ENCODE measurements at places on chromosomes 12 and 14.
A peak's percentile ranks its signal among the peaks of the same experiment; 100 is the strongest.

- no peak for DNase-seq
These were observed 79.2 kb downstream of the B4GALNT3 start for GRCh38 chr12:538731-539539.

DNA sequence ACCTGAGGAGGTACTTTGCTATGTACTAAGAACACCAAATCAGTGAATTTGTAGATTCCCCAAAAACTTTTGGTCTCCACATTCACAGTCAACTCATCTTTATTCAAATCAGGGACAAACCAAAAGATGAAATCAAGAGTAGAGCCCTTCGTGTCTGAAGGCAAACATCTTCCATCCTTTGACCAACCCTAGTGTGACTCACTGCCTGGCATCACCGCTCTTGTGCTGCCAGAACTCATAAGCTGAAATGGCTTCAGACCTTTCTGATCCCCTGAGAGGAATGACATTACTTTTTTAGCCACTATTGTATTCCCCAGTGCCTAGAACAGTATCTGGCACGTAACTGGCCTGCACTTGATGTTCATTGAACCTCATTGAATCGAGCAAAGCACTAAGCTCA lies 50.1 kb downstream of the GOLGA5 start:
- peak; percentile 27 for DNase-seq

DNA sequence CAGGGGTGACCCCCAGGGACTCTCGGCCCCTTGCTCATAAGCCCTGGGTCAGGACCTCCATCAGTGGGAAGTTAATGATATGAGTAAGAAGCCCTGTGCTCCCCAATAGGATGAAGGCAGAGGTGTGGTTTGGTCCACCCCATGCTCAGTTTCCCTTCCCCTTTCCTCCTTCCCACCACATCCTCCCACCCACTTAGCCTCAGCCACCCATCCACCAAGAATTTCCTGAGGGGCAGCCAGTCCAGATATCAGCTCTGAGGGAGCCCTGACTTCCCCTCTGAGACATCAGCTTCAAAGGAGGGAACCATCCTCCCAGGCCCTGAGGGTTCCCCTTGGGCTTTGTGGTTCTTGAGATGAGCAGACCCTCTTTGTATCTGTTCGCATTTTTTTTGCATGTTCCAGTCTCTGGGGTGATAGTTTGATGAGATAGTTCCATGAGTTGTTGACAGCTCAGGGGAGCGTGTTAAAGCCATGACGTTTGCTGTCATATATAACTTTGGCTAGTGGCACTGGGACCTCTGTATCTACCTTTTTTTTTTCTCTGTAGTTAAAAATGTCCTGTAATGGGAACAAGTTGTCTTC lies 71.2 kb downstream of the LGMN start:
- peak; percentile 68 for DNase-seq

GRCh38 chr14:30608533-30609006 lies 13.5 kb upstream of the SCFD1 start:
- DNase-seq, result no peak

Measured in stimulated activated CD4-positive, alpha-beta T cell treated with anti-CD3 and anti-CD28 coated beads, Interleukin-2, amount 100 ng/mL, for 24 hours (primary cell).